ENCODE measurements at places on chromosomes 16 and 17. TPM values are rescaled to one million over a fixed set of nuclear protein-coding genes. Genes with fewer than 3 reads are reported as not detected.

The OTOP3 gene
- 0.28 TPM for polyA plus RNA-seq

The HOXB1 gene
- polyA plus RNA-seq, result not detected

The SGCA gene
- 2.5 TPM for polyA plus RNA-seq

The G6PC1 gene
- polyA plus RNA-seq, result 0.23 TPM

The BPTF gene
- 30.8 TPM for polyA plus RNA-seq

The KIF18B gene
- polyA plus RNA-seq, result 0.60 TPM

The CMTM3 gene
- polyA plus RNA-seq, result 10.2 TPM

The SBK1 gene
- polyA plus RNA-seq, result under 0.01 TPM

The SLC12A3 gene
- polyA plus RNA-seq, result 0.16 TPM

The SLC47A1 gene
- 1.2 TPM for polyA plus RNA-seq

The CCL11 gene
- polyA plus RNA-seq, result 3.0 TPM

The NPIPA2 gene
- polyA plus RNA-seq, result 2.3 TPM

The MYOCD gene
- 0.60 TPM for polyA plus RNA-seq

The TMC8 gene
- 1.8 TPM for polyA plus RNA-seq

The CIITA gene
- 1.2 TPM for polyA plus RNA-seq

The CCL15 gene
- 30.1 TPM for polyA plus RNA-seq

The FA2H gene
- polyA plus RNA-seq, result 31.0 TPM

The CACNG3 gene
- not detected for polyA plus RNA-seq

The ZP2 gene
- not detected for polyA plus RNA-seq

The SLC43A2 gene
- polyA plus RNA-seq, result 16.5 TPM

The PRR29 gene
- polyA plus RNA-seq, result not detected

The CLTC gene
- 109 TPM for polyA plus RNA-seq

The RTN4RL1 gene
- polyA plus RNA-seq, result under 0.01 TPM
